ENCODE measurements at places on chromosomes 16 and 17.

GRCh38 chr16:77869997-77870813 is 81.8 kb downstream of the VAT1L start:
- no peak for DNase-seq

GRCh38 chr16:55706739-55707384 is 51.1 kb downstream of the SLC6A2 start:
- no peak for DNase-seq

GRCh38 chr17:40617678-40618240 is 29.9 kb downstream of the SMARCE1 start:
- no peak for DNase-seq

- DNase-seq = peak; percentile 85
Measured at GRCh38 chr16:71288890-71289731, at the start of gene CMTR2. CMTR2 (minus strand) TSS chr16:71289402; CDS start chr16:71285920, 3,482 bp downstream.

GRCh38 chr17:56681561-56682266 is 88.2 kb downstream of the NOG start:
- DNase-seq = no peak

- DNase-seq = no peak
Measured at GRCh38 chr16:4626396-4626795, 1.8 kb downstream of the MGRN1 start.

DNA sequence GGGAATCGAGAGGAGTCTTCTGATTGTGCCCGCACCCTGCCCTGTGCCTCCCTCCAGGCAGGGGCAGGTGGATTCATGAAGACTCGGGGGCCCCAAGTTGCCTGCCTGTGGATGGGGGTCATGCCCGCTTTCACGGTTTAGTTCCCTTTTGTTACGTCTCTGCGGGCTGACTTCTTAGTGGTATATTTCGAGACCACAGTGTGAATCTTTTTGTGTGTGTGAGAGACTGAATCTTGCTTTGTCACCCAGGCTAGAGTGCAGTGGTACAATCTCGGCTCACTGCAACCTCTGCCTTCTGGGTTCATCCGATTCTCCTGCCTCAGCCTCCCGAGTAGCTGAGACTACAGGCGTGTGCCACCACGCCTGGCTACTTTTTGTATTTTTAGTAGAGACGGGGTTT is 18.1 kb upstream of the RNF213 start:
- DNase-seq = no peak

- DNase-seq = no peak
Measured at GRCh38 chr16:3536271-3536731, 35.5 kb downstream of the CLUAP1 start.

GRCh38 chr16:86748652-86749051 is 170.3 kb downstream of the FOXL1 start:
- DNase-seq = no peak

Measured in left renal cortex interstitium (tissue), 4 donors.